GM12864 (cell line): ENCODE measurements at places on chromosomes 3 and 15.

DNA sequence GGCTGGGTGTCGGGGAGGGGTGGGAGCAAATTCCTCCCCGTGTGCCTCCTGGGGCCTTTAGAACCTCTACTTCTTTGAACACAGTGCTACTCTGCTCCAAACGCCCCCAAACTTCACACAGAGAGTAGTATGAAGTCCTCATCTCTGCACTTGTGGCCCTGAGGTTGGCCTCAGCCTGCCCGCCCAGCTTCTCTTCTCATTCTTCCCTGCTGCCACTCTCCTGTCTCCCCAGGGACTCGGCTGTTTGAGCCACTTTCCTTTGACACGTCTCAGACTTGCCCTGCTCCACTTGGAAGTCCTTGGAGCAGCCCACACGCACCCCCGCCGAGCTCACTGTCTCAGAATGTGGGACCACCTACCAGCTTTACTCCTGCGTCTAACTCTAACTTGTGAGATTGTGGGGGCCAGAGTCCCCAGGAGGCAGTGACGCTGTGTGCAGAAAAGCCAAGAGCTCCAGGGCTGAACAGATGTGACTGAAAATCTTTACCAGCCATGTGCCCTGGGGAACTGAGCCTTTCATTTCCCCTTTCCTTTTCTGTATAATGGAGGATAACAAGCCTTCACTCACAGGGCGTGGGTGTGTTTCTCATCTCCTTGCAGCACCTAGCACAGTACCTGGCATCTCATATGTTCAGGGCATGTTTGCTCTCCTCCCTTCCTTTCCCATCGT, 233.6 kb upstream of the CTDSPL start:
- no peak for DNase-seq

GRCh38 chr15:59678620-59679019, 10.5 kb downstream of the BNIP2 start:
- DNase-seq = no peak

- no peak for DNase-seq
These were observed 29.0 kb downstream of the PCCB start for GRCh38 chr3:136279092-136279491.

GRCh38 chr3:69058180-69058946, 6.2 kb upstream of the TMF1 start:
- DNase-seq = no peak

DNA sequence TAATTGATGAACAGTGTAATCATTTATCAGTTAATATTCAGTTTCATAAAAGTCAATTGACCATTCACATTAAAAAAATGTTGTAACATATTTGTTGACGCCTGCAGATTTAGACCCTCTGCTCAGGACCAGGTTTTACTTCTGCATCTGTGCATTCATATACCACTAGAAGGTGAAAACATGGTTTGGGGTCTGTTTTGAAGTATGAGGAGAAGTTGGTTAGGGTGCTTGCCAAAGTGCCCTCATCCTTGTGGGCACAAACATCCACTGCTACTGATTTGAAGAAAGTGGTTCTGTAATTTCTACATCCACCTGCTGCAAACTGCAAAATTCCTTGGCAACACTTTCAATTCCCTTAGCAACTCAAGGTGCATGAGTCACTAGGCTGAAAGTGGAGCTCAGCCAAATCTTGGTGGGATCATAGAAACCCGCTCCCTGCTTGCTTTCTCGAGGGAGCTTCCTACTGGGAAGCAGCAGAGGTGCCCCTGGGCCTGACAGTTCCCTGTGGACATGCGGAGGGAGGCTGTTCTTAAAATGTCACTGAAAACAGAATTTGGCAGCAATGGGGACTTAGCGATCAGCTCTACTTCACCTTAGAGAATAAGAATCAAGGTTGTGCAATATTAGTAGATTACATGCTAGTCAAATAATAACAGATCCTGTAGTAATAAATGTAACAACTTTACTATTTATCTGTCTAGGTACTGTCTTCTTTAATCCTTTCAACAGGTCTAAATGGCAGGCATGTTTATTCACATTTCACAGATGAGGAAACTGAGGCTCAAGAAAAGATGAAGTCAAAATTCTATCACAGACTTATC, 301.0 kb upstream of the TBL1XR1 start:
- DNase-seq = no peak

DNA sequence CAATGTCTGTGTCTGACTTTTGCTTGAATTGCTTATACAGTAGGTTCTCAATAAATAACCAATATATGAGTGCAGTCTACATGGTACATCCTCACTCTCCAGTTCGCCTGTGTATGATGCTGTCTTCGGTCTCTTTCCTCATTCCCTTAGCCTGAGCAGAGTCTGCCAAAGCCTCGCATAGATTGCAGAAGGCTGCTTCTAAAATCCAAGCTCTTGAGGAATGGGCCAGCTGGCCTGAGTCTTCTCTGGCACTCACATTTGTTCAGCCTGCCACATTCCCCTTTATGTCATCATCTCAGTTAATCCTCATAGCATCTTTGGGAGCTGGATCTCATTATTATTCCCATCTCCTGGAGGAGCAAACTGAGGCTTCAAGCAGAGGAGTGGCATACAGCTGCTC, 27.2 kb upstream of the ADAMTS7 start:
- DNase-seq = no peak

DNA sequence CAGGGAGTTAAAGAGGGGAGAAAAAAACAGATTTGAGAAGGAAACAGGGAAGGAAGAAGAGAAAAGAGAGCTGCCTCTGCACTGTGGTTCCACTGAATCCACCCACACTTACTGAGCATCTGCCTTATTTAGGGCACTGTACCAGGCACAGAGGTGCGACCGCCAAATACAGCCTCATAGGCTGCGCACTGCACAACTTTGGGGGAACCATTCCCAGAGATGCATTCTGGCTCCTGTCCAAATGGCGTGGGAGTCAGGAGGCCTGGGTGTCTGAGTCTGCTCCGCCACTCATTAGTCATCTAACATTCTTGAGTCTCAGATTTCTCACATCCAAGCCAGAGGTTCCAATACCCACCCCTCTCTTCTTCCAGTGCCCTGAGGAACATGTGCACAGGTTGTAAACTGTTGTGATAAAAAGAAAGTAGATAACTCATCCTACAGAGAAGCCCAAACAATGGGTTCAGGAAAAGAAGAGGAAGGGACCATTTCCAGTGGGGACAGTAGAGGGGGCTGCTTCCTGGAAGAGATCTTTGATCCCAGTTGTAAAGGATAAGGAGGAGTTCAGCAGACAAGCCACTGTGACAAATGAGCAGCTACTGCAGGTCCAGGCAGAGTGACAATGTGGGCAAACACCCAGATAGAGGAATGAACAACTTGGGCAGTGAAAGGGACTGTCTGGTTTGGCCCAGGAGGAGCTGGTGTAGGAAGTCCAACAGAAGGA, 254.6 kb downstream of the UACA start:
- DNase-seq = no peak

- no peak for DNase-seq
These were observed 497 bp upstream of the RPLP1 start for GRCh38 chr15:69451951-69452691.
